ENCODE measurements at places on chromosomes 3 and 15.

DNA sequence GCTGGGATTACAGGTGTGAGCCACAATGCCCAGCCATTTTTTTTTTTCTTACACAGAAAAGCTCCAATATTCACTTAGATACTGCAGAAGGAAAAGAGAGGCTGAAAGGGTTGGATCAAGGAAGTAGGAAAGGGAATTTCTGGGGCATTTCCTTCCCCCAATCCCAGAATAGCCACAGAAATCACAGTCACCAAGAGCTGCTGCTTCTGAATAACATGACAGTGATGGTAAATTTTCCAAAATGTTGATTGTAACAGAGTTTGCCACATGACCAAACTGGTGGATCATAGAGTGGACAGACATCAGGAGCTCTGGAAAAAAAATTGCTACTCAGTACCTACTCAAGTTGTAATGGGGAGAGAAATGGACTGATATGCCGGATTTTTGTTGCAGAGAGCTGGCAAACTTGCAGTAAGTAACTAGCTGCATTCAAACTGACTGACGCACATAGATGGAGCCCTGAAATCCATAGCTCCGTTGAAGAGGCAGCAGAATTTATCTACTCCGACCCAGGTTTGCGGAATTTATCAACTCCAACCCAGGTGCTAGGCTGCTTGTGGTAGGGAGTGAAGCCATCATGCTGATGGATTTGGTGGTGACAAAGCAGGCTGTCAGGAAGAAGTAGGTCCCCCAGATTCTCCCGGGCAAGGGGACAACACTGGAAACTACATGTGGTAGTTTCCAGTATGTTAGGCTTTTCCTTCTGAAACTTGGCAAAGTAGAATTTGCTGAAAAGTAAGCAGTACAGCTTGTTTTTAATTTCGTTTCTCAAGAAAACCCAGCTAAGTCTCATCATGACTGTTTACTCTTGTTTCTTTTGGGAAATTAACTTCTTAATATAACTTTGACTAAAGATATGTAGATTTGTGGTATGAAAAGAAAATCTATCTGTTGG lies 10.5 kb upstream of the ADPGK start:
- DNase-seq: no peak

GRCh38 chr15:52261026-52261425 lies 34.6 kb downstream of the MYO5C start:
- DNase-seq: no peak

- peak; percentile 75 for DNase-seq
These were observed 79.2 kb upstream of the CCNL1 start for GRCh38 chr3:157239082-157239704.

DNA sequence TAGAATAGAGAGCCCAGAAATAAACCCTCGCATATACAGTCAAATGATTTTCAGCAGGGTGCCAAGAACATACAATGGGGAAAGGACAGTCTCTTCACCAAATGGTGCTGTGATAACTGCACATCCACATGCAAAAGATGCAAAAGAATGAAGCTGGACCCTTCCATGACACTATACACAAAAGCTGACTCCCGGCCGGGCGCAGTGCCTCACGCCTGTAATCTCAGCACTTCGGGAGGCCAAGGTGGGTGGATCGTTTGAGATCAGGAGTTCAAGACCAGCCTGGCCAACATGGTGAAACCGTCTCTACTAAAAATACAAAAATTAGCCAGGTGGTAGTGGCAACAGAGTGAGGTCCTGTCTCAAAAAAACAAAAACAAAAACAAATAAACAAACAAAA lies 43.2 kb upstream of the IQSEC1 start:
- no peak for DNase-seq

- no peak for DNase-seq
These were observed 98.9 kb upstream of the SLC6A6 start for GRCh38 chr3:14303336-14304100.

- DNase-seq: no peak
These were observed 144.5 kb upstream of the MYRIP start for GRCh38 chr3:39664931-39665330.

DNA sequence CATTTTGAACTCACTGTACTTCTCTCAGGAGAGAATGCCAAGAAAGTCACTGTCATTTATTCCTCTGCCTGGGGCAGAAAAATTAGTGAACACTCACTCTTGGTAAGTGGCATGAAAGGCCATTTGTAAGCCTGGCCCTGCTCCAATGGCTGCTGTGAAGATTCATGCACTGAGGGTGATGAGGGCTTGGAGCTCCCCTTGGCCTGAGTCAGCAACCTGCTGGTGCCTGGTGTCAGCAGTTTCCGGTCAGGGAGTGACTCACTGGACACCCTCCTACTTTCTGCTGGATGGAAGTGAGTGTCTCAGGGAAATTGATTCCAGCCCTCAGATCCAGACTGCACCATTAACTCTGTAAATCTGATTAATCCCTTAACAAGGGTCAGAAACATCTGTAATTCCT lies 37.6 kb downstream of the TRA2B start:
- peak; percentile 50 for DNase-seq

- no peak for DNase-seq
These were observed 1121.4 kb upstream of the ALCAM start for GRCh38 chr3:104245261-104245660.

GRCh38 chr3:31979001-31979697 lies 1.9 kb downstream of the OSBPL10 start:
- no peak for DNase-seq

DNA sequence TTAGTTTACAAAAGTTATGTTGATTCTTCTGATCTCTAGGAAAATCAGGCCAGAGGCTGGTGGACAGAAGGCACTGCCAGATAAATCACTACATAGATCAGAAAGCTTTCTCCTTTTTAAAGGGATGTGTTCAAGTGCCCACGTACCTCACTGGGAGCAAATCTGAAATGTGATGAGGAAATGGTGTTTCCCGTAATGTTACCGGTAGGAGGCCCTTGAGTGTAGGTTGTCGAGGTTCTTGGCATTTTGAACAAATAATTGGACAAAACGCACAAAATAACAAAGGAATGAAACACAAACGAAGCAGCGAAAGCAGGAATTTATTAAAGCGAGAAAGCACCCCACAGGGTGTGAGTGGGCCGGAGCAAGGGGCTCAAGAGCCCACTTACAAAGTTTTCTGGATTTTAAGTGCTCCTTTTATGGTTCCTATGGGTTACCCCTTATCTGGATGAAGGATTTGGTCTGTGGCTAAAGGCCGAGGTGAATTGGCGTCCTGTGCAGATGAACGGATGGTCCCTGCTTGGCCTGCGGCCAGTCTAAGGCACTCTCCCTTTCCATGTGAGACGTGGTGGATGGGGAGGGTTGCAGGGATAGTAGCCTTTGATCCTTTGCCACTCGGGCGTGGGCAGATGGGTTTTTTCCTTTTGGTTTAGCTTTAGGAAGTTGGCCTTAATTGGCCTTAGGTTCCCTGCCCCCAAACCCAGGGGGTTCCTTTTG lies 1.0 kb downstream of the SNX1 start:
- DNase-seq: peak; percentile 69

GRCh38 chr3:78697426-78697825 lies 1070.4 kb downstream of the ROBO1 start:
- no peak for DNase-seq

- no peak for DNase-seq
These were observed 187.2 kb downstream of the CACNA2D3 start for GRCh38 chr3:54309601-54310000.

DNA sequence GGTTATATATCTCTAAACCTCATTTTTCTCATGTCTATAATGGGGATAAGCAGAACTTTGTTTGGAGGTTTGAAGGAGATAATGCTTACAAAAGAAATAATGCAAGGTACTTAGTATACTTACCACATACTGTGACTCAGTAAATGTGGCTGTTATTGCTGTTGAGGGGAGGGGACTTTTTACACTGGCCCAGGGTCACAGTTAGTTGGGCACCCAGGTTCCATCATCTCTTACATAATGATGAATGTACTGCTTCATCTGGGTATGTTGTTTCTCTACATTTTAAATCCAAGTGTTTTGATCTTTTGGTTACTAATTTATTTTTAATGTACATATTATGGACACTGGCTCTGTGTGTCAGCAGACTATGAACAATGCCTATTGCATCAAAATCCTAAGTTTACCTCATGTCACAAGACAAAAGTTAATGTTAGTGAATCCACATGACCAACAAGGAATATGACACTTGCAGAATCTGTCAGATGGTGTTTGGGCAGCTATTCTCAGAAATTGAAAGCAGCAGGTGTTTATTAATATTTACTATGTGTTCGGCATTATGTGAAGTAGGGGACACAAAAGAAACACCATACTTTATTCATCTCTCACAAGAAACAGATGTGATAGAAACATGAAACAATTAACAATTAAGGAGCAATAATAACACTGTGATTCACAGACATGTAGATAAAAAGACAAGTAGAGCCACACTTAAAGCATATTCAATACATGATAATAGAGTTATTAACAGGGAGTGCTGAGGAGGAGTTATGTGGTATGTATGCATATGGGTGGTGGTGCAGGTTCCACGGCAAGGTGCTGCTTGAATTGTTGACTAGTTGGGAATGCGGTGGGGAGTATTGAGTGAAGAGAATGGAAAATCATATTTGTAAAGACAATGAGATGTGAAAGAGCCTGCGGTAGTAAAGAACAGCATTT lies 109.7 kb downstream of the GALK2 start:
- DNase-seq: no peak

- DNase-seq: no peak
These were observed 3.3 kb downstream of the MRPS11 start for GRCh38 chr15:88470625-88471372.

DNA sequence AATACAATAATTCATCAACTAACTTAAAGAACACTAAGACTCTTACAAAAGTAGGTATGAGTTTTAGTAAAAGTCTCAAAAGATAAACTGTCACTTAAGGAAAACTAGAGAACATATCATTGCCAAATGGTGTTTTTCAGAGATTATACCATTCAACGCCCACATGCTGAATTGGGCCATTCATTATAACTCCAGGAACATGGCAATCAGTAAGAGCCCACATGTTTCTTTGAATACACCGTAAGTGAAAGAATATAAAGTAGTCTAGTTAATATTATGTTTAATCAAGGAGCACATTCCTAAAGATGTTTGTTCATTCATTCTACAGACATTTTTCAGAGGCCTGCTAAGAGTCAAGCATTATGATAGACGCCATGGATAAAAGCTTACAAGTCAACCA lies 22.9 kb downstream of the B3GNT5 start:
- DNase-seq: no peak

All from erythroblast (primary cell).